ENCODE measurements at places on chromosomes 4 and X. TPM values are rescaled to one million over a fixed set of nuclear protein-coding genes. Genes with fewer than 3 reads are reported as not detected.

GRCh38 chr4:15702941-15703403, at the start of gene BST1:
Gene BST1, plus strand, starts transcription at chr4:15703065. Its CDS starts 80 bp downstream, at chr4:15703145.
- DNase-seq = no peak

DNA sequence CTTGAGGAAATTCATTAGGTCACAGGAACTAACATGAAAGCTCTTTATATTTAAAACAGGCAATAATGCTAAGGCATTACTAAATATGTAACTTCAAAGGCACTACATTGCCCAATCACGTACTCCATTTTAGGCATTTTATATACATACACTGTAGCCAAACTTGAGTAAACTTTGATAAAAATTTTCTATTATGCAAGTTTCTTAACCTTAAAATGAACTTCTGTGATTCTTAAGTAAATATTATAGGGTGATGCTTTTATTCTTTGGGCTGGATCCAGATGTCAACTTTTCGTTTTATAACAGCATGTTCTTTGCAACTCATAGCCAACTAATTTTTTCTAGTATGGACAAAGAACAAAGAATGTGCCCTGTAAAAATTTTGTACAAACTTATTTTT, 28.3 kb upstream of the MAP9 start:
- no peak for DNase-seq

The PPP4R3C gene
- not detected for polyA plus RNA-seq

GRCh38 chr4:69120870-69121269, 24.6 kb downstream of the UGT2B7 start:
- DNase-seq = no peak

The EDA gene
- 7.1 TPM for polyA plus RNA-seq

DNA sequence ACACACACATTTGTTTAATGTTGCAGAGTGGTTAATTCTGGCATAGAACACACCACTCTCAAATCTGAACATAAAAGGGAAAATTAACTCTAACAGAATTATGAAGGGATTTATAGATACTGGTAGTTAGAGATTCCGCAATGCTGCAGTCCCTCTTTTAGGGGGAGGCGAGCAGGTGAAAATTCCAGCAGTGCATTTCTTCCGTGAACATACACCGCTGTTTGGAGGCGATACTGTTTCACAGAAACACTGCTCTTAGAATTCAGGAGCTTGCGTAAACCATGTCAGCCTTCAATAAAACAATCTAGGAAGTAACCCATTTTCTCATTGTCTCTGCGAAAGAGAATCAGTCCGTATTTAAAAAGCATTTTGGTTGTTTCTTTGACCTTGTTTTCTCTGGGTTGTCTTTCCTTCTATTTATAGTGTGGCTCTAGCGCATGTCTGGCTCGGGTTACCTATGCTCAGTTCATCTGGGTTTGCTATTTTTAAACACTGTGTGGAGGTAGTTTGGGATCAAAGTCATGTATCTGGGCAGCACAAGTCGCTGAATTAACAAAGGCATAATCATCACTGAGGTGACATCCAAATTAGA, 90.4 kb downstream of the GPAT3 start:
- DNase-seq = no peak

DNA sequence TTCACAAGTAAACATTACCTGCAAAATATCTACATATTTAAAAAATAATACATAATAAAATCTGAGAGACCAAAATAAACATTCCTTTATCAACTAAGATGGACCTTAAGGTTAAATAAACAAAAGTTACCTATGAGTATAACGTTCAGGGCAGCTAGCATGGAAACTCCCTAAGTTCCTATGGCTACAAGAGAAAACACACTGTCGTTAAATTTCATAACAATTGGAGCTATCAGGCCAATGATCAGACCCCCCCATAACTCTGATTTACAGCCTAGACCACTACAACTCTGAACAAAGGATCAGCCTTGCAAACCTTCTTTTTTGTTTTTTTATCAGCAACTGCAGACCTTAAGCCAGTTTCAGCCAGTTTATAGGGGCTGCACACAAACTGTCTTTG, 1418.4 kb downstream of the PCDH18 start:
- DNase-seq = no peak

The MAGT1 gene
- polyA plus RNA-seq = 78.4 TPM

DNA sequence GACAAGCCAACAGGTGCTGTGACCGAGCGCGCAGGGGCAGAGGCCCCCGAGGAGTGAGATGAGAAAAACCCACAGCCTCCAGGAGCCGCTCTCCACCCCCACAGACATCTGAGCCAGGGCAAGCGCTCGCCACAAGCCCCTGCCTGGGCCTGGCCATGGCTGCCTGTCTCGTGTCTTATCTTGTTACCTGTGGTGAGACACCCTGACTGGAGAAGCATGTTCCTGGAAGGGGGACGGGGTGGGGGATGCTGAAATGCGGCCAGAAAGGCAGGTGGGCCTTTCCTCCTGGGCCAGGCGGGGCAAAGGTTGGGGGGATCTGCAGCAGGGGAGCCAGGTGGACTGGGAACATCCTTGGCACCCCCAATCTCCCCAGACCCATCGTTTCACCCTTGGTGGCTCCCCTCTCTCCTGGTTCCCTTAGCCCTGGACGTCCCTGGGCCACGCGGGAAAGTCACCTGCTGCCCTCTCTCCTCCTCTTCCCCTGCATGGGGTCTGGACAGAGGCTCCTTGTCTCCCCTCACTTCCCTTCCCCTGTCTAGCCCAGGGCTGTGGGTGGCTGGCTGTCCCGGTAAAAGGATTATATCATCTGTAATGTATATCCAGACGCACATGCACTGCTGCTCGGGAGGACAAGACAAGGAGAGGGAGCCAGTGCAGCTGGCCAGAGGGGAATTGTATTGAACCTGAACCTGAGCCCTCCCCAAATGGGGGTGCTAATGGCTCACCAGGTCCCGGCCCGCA, 8.4 kb upstream of the DUSP9 start:
- no peak for DNase-seq

The PLP1 gene
- polyA plus RNA-seq = 16.8 TPM

The VSIG1 gene
- 0.50 TPM for polyA plus RNA-seq

DNA sequence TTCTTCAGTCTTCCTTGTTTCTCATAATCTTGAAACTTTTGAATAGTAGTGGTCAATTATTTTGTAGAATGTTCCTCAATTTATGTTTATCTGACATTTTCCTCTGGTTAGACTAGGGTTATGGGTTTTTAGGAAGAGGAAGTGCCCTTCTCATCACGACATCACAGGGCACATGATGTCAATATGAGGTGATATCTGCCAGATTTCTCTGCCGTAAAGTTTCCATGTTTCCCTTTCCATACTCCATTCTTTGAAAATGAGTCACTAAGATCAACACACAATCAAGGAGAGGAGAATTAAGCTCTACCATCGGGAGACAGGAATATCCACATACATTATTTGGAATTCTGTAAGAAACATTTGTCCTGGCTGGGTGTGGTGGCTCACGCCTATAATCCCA, 28.4 kb downstream of the RP2 start:
- no peak for DNase-seq

The STPG2 gene
- polyA plus RNA-seq = 0.57 TPM

- DNase-seq = no peak
These were observed 104.4 kb upstream of the MAMLD1 start for GRCh38 chrX:150258463-150259430.

DNA sequence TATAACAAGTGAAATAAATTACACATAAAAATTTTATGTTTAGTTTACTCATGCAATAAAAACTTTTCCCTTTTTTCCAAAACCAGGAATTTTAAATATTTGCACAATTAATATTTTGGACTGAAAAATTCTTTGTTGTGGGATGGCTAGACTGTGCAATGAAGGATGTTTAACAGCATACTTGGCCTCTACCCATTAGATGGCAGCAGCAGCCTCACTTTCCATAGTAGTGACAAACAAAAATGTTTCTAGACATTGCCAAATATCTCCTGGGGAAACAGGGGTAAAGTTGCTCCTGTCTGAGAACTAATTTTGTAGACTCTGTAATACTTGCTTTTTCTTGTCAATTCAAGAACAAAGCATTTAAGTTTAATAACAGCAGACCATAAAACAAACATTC, 49.8 kb downstream of the SCLT1 start:
- DNase-seq = no peak

GRCh38 chr4:174198828-174199227, 84.6 kb downstream of the FBXO8 start:
- no peak for DNase-seq

The HSFX3 gene
- not detected for polyA plus RNA-seq

DNA sequence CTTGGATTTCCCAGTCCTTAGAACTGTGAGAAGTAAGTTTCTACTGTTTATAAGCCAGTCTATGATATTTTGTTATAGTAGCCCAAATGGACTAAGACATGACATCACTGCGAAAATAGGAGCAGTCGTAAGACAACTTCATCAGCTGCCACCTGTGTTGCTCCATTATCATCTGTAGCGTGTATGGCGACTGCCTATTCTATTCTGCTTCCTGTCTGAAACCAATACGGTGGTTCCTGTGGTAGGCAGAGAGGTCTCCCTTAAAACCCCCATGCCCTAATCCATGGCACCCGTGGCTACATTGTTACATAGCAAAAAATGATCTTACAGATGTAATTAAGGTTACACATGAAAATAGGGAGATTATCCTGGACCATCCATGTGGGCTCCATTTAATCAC, 105.4 kb upstream of the FAT1 start:
- DNase-seq = no peak
